Non-pigmented ciliary epithelial cell (primary cell): ENCODE measurements at places on chromosomes 6 and 20.

DNA sequence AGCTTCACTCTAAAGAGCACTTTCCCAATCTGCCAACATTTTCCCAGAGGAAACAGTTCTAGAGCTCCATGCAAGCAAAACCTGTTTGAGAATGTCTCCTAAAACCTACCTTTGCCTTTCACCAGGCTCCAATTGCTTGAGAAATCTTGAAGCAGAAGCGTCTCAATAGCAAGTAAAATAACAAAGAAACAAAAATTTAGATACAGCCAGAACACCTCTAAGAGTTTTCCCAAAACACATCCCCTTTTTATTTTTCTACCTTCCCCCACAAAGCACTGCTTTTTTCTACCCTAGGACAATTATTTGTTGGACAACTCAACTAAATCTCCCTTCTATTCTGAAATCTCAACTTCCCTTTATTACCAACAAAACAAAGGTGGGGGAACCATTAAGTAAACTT lies 3.6 kb downstream of the VGLL2 start:
- DNase-seq: no peak

GRCh38 chr6:47061309-47062300 lies 19.5 kb upstream of the ADGRF1 start:
- DNase-seq: no peak

DNA sequence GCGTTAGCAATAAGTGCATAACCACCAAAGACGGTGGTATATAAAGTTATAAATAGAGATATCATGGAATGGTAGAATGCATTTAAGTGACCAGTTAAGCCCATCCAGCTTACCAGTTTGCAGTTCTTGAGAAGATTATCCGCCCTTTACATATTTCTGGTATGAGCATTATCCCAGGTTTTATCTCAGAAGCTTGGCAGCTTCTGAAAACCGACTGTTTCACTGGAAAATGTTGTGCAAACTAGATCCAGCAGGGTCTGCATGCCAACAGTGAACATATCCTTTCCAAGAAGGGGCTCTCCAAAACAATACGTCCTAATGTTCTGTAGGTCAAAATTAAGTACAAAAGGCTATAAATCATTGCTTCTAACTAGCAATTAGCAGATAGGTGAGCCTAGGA lies 29.5 kb upstream of the SHLD1 start:
- no peak for DNase-seq

DNA sequence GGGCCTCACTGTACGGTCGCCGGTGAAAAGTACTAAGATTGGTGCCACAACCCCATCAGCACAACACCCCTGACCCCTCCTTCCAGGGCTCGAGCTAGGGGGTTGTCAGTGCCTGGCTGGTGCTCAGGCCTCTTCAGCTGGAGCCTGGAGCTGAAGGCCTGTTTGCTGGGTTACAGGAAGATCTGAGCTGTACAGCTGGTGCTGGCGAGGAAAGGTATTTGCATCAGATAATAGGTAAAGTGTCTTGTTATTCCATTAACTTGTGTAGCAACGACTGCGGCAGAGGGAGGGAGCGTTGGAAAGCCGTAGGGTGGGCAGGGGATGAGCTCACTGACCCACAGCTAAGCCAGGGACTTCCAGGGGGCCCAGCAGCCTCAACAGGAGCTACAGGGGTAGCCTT lies 15.8 kb upstream of the SIRPA start:
- no peak for DNase-seq

GRCh38 chr6:159038914-159039884 lies 5.6 kb downstream of the TAGAP start:
- no peak for DNase-seq

DNA sequence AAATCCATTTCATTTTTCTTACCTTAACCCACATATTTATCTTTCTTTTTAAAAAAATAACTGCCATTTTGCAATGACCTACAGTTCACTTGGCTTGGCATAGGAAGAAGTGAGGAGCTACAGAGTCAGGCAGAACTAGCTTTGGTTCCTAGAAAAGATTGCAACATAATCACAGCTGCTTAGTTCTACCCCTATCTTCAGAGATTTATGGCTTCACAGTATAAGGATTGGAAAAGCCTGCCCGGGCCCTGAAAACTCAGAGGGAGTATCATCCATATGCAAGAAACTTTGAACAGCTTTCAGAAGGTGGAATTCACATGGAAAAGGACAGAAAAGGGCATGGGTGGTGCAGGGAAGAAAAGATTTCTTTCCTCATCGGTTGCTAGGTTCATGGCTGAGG lies 774.3 kb upstream of the CHD6 start:
- no peak for DNase-seq
